ENCODE measurements at places on chromosomes 7 and 10.

DNA sequence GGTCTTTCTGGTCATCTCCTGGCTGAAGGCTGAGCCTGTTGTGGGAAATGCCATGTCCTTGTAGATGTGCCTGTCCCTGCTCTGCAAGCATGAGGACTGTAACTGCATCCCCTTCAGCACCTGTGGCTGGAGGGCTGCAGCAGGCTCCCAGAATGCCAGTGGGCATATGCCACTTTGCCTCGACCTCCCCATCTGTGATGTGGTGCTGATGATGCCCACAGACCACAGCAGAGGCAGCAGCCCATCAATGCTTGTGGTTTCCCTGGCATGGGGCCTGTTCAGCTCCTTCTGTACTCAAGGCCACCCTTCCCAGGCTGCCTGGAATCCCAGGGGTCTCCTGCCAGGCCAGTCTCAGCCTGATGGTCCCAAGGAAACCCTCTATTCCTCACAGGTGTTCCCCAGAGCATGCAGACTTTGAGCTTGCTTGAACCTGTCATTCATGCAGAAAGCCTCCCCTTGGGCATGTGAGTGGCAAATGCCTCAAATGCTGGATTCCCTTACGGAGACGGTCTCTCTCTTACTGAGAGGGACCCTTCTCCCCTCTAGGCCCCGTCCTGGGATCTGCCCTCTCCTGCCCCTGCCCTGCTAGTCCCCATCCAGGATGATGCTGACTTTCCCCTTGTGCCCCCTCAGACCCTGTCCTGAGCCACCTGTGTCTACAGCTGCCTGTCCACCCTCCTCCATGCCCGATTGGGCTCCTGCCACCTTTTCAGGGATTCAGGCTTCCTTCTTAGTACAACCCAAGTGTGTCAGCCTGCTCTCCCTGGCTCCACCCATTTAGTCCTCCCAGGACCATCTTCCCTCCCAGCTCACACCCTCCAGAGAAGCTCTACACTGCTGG, 50.9 kb upstream of the ANTXRL start:
- no peak for DNase-seq

DNA sequence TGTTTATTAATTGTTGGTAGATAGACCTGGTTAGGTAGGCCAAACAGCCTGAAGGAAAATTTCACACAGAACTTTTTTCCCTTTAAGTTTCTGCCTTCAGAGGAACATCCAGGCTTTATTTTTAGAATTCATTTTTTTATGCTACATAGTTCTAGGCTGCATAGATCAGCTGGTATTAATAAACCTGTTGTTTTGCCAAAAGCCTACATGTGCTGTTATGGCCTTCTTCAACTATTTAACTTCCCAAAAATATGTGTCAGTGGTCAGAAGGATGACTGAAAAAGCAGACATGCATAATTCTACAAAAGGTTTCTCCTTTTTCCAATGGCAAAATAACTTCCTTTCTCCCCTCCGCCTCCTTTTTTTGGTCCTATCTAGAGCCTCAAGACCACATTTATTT, 303.0 kb upstream of the DKK1 start:
- DNase-seq = peak; percentile 48

DNA sequence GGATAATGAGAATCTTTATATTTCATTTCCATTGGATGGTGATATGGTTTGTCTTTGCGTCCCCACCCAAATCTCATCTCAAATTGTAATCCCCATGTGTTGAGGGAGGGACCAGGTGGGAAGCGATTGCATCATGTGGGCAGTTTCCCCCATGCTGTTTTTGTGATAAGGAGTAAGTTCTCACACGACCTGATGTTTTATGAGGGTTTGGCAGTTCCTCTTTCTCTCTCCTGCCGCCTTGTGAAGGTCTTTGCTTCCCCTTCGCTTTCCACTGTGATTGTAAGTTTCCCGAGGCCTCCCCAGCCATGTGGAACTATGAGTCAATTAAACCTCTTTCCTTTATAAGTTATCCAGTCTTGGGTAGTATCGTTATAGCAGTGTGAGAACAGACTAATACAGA, 59.4 kb downstream of the MTPN start:
- no peak for DNase-seq

DNA sequence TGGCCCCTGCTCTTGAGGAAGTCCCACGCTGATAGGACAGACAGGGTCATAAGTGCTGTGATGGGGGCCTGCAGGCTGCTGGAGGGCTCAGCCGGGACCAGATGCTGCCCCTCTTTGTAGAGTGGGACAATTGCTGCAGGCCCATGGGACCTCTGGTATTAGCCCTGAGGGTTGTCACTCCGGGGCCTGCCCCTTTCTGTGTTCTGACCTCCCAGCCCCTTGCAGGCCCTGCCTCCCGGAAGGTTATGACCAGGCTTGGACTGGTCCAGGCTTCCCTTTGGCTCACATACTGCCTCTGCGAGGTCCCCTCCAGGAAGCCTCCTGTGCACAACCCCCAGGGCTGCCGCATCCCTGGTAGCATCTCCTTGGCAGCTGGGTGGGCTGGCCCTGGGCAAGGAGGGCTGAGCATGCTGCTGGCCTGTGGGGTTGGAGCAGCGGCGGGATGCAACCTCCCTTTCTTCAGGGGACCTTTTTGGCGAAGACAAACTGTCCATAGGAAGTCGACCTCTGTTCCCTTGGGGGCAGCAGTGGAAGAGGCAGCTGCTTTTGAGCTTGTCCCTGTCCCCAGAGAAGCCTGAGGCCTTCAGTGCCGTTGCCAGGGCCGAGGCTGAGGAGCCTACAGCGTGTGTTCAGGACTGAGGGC, 8.8 kb downstream of the LIMK1 start:
- no peak for DNase-seq

DNA sequence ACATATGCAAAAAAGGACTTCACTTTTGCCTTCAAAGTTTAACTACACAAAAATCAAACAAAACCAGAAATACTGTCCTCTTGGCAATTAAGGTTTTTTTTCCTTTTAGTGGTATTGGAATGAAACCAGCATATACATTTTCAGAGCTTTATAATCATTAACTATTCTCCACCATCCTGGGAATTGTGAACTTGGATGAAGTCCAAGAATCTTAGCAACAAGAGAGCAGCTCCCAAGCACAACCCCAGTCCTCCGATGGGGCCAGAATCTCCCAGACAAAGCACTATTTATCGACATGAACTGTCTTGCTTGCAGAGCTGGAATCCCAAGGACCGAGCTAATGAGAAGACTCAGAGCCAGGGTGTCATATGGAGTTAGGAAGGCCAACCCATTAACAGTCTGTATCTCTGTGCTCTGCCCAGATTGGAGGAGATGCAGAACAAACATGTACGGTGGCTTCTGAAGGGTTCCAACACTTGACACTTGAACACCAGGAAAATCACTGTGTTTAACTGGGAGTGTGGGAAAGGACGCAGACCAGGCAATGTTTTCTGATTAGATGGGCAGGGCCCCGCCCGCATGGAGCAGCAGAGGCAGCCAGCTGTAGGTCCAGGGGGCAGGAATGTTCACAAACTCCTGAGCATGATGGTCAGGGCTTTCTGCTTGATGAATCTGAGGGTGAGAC, 35.5 kb downstream of the PPP1R3C start:
- DNase-seq = peak; percentile 50

GRCh38 chr10:3419719-3420495, 247.3 kb upstream of the PITRM1 start:
- no peak for DNase-seq

GRCh38 chr7:70926666-70927065, 205.3 kb upstream of the GALNT17 start:
- DNase-seq = no peak

Measured in skin of body (tissue), 3 donors.